NCI-H524 treated with DMSO at 0.1 percent for 48 hours (cell line): ENCODE measurements at places on chromosomes 3 and 15.

- no peak for DNase-seq
Measured at GRCh38 chr3:126851382-126851781, 131.5 kb upstream of the PLXNA1 start.

DNA sequence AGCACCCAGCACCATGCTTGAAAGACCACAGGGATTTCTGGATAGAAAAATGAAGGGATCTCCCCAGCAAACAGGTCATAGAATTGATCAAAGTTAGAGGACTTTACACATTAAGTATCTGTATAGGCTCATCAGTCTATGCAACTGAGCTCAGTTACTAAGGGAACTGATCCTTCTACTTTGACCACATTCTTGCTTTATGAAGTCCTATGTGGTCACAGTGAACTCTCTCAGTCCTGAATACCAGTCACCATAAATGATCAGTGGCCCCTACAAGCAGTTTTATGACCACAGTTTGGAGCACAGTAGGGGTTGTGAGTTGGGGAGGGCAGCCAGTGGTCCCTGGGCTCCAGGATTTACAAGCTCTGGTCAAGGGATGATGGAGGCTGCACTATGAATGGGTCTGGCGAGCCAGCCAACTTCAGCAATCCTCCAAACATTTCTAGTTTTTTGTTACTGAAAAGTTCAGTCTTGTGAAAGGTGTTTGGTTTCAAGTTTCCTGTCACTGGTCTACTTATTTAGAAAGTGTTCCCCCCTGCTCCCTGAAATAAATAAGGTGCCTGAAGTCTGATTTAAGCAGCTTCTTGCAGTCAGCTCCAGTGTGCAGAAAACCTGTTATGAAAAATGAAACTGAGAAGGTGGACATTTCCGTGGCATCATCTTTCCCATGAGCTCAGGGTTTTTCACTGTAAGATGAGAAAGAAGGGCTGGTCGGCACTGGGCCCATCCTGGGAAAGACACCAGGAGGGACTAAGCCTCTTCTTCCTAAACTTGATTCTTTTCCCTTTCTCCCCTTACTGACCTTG is 75.5 kb downstream of the DAPK2 start:
- no peak for DNase-seq

GRCh38 chr3:126482503-126483255 is 7.0 kb upstream of the ZXDC start:
- no peak for DNase-seq

DNA sequence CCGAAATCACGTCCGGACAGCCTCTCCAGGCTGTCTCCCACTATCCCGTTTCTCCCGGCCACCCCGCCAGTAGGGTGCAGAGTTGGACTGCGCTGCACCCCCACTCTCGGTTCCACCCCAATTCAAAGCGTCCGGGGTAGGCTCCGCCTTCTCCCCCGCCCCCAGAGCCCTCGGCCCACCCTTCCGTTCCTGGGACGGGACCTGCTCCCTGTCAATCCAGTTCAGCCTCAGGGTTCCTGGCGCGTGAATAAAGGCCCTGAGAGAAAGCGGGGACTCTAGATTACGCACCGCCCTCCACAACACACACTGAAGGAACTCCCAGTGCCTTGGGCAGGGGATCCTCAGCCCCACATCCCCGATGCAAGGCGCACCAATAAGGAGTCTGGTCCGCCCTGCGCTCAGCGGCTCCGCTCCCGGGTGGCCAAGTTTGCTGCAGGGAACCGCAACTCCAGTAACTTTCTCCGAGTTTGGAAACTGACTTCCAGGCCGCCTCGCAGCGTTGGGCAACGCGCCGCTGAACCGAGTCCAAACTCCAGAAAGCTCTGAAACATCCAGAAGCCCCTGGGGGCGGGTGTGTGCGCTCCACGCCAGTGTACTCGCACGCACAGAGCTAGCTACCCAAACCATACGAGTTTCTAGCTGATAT is 1.9 kb downstream of the ADAMTS9 start:
- DNase-seq = no peak

DNA sequence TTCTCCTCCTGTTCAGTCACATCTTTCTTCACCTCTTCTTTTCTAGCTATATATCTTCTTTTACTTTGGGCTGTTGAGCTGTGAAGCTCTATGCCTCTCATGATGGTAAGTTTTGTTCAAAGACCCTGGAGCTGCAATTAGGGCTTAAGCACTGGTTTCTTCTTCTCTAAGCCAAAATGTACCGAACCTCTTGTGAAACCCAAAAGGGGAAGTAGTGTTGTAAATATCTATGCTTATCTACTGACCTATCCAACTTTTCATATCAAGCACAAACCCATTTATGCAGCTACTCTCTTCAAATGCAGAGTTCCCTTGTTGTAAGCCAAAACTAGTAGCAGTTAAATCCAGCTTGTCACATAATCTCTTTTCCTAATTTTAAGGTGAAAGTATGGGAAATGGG is 123.6 kb upstream of the CD96 start:
- DNase-seq = no peak

GRCh38 chr15:59649603-59650002 is 7.7 kb downstream of the GTF2A2 start:
- no peak for DNase-seq

DNA sequence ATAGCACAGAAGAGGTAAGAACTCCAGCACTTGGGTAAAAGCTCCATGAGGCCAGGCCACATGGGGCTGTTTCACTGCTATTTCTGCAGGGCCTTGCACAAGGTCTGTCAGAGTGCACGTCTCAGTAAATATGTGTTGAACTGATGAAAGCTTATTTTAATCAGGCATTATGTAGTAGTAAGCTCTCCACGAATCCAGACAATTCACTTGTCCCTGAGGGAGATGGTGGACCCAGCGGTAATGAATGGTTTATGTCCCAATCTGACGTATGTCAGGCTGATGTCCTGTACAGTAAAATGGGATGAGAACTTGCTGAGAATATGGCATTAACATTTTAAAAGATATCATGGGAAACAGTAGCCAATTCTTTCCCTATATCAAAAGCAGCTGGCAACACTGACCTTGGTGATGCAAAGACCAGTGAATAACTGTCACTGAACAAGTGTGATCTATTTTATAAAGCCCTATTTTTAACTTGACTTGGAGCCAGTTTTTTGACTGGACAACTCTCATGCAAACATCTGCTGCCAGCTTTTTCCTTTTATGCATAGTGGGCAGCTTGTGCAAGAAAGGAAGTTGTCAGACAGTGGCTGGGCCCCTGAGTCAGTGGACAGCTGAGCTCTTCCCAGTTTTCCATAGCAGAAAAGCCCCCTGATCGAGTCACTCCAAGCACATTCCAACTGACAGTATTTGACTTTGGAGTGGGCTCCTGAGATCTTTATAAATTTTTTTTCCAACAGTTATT is 519.8 kb upstream of the MDFIC2 start:
- no peak for DNase-seq

DNA sequence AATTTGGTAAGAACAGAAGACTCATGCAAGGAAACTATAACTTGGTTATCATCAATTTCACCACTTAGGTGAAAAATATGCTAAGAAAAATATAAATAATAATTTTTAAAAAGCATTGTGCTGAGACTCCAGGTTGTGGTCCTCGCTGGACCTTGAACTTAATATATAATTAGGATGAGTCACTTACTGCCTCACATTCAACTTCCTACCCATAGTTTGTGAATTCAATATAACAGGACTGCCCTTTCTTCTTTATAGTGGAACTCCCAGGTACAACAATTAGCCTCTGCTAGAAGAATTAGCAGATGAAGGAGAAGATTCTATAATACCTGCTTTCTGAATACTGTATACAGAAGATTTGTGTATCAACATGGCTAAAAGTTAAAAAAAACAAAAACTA is 149.1 kb upstream of the SPRED1 start:
- DNase-seq = no peak

DNA sequence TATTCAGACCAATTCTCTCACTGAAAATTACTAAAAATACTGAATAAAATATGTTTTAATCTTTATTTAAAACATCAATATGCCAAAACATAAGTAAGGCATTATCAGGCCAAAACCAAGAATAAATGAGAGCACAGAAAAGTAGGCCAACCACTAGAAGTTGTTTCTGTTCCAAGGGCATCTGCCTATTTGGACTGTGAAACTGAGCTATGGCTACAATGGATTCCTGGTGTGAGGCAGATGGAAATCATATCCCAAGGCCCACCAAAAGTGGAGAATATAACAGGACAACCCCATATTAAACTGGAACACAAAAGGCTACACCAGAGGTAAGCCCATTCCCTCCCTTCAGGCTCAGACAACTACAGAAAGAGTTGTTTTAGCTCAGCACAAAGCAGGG is 302.8 kb upstream of the IL12A start:
- DNase-seq = no peak

GRCh38 chr3:184658223-184658928 is 53.5 kb downstream of the MAGEF1 start:
- DNase-seq = no peak

DNA sequence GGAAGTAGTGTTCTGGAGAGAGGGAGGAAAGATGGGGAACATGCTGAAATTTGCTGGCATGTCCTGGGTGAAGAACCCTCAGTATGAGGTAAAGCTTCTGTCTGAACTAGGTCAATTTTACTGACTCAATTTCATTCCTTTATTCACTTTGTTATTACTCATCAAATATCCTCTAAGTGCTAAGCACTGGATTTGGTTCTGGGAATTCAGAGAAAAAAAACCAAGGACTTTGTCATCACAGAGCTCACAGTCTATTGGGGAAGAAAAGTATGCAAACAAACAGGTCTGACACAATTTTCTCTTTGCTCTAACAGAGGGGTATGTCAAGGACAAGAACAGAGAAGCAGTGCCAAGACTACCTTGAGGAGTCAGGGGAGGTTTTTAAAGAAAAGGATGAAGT is 68.0 kb downstream of the TFG start:
- DNase-seq = no peak

- no peak for DNase-seq
Measured at GRCh38 chr15:70093070-70093469, 4.6 kb downstream of the TLE3 start.

- DNase-seq = no peak
Measured at GRCh38 chr15:31136016-31136415, 34.5 kb upstream of the TRPM1 start.

GRCh38 chr3:12231431-12231830 is 57.4 kb upstream of the PPARG start:
- DNase-seq = no peak

DNA sequence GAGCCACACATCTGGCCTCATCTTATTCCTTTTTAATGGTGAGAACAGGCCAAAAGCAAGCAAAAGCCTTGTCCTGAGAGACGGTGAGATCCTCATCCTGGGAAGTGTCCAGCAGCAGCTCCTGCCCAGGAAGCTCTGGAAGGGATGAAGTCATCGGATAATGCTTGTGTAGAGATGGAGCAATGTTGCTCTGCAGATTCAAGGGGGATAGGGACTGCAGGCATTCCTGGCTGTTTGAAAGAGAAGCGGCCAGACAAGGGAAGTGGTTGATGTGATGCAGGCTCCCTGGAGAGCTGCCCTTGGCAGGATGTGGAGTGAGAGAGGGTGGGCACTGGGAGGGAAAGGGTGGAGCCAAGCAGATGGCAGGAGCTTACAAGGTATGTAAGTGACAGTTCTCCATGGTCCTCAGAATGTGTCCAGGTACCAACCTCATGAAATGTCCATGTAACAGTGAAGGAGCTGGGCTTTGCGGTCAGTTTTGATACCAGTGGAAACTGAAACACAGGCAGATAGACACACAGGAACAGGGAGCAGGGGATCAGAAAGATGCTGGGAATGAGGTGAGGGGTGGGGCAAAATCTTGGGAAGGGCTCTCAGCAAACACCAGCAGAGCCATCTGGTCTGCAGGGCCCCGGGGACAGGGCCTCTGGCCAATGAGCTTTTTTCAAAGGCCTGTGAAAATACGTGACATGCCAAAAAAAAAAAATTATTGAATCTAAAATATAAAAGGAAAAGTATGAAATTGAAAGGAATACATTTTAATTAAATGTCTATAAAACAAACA is 32.2 kb upstream of the LACTB start:
- peak; percentile 76 for DNase-seq

DNA sequence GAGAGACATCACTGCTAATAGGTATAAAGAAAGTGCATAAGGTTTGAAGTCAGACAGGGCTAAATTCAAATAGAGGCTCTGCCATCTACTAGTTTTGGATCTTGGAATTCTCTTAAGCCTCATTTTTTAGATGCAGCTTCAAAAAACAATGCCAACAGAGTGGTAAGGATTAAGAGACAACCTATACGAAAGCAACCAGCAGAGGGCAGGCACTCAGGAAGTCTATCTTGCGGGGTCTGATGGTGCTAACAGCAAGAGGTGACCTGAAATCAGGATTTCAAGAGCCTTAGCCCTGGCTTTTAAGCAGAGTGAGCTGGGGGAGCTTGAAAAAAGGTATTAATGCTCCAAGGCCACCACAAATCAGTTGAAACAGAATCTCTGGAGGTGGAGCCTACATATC is 40.7 kb downstream of the LDHAL6B start:
- DNase-seq = no peak

- no peak for DNase-seq
Measured at GRCh38 chr3:102006812-102007485, 157.6 kb downstream of the NFKBIZ start.

DNA sequence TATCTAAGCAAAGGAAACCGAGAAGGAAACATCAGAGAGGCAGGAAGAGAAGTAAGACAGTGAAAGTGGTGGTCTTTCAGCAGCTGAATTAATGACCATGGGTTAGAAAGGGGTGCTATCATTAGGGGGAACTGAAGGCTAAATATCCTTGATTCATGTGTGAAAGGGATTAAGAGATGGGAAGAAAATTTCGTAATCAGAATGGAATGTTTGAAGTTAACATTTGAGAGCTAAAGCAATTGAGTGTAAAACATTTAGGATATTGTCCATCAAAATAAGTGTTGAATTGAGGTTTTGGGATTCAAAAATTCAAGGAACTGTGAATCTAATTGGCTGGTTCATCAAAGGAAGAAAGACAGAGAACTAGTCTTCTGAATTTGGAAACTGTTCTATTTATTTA is 4.1 kb upstream of the ECT2 start:
- DNase-seq = no peak

- DNase-seq = no peak
Measured at GRCh38 chr3:57530071-57530608, 14.0 kb downstream of the DNAH12 start.

- DNase-seq = no peak
Measured at GRCh38 chr3:44509393-44509921, 32.0 kb upstream of the ZNF445 start.

GRCh38 chr3:99875929-99876841 is 58.5 kb downstream of the CMSS1 start:
- DNase-seq = peak; percentile 6

DNA sequence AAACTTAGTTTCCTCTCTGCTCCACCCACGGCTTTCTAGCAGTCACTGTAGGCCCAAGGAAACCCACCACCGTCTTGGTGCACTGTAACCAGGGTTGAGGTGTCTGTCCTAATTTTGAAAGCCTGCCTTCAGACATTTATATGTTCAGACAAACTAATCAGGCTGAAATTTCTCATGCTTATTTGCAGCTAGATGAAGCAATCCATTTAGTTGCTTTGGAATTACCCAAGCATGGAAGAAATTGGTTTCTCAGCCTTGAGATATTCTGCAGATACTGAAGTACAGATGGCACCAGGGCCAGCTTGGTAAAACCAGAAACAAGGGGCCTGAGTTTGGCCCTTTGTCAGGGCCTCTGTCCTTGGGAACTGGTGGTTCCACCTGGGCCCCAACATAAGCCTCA is 105.4 kb downstream of the CACNA1D start:
- no peak for DNase-seq

GRCh38 chr3:133256787-133257483 is 142.9 kb upstream of the BFSP2 start:
- peak; percentile 60 for DNase-seq
